ENCODE measurements at places on chromosomes 3 and 15.

GRCh38 chr15:100895721-100896120 is 16.1 kb downstream of the ALDH1A3 start:
- no peak for DNase-seq

GRCh38 chr15:51620122-51620521 is 2.4 kb downstream of the DMXL2 start:
- DNase-seq = no peak

DNA sequence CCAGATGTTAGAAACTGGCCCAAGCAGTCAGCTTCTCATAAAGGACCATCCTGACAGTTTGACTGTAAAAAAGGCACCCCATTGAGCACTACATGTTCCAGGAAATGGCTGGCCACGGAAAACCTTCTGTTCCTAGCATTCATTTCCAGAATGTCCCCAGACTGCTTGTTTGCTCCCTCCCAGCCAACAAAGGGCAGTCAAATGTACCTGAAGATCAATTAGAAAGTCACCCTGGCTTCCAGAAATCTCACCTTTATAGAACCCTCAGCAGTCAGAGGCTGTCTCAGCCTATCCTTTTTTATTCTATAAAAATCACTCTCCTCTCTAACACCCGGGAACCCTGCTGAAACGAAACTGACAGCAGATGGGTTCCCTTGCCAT is 784 bp upstream of the SAMMSON start:
- DNase-seq = peak; percentile 1

GRCh38 chr3:150681057-150681456 is 22.7 kb downstream of the ERICH6 start:
- no peak for DNase-seq

- DNase-seq = no peak
Measured at GRCh38 chr3:51710631-51711351, 3.9 kb downstream of the GRM2 start.

DNA sequence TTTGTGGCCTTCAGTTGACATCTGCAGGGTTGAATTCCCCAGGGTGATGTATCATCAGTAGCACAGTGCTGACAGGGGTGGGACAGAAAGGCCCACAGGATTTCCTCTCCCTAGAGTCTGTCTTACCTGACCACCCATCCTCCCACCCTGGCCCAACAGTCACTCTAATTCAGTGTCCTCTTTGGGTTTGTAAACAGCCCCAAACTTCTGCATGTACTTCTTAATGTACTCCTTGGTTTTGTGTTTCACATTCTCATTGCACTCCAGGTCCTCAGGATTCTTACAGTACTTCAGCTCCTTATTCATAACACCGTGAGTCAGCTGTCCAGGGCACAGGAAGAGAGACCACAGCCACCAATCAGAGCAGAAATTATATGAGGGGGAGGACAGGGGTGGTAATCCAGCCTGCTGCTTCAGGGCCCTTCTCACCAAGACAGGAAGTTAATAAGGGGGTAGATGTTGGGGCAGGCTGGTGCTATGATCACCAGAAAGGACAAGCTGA is 37.5 kb downstream of the NBEAL2 start:
- DNase-seq = peak; percentile 90

DNA sequence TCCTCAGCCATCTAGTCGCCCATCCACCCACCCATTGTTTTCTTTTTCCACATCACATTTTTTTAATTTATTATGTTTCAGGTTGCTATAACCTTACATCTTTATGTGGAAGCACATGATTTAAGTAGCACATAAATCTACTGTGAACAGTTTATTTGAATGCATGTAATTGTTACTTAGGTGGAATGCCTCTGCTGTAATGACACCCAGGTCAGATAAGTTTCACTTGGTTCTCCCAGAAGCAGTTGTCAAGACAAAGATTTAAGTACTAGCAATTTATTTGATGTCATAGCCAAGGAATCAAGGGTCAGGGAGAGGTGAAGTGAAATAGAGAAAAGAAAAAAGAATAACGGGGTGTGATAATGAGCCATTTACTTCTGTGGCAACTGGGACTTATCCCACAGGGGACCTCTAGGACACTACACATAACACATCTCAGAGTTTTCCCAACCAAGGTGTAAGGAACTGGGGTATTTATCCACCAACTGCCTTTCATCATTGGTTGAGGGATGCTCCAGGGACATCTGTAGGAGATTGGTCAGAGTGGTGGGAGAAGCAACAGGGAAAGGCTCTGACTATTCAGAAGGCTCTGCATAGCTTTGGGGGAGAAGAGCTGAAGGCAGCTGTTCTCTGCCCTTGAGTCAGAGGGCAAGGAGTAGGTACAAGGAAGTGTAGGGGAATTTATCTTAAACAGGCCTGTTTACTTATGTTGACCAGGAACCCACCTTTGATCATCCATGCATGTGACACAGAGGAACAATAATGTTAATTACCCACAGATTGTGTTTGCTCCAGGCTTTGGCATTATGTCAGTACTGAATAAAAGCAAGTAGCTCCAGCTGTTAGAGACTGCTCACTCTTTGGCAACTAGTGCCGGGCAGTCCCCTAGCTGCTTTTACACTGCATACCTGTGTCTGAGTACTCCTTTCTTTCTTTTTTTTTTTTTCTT is 94.8 kb downstream of the CD200R1L start:
- no peak for DNase-seq

- peak; percentile 57 for DNase-seq
Measured at GRCh38 chr3:17800232-17800631, 57.8 kb upstream of the TBC1D5 start.

DNA sequence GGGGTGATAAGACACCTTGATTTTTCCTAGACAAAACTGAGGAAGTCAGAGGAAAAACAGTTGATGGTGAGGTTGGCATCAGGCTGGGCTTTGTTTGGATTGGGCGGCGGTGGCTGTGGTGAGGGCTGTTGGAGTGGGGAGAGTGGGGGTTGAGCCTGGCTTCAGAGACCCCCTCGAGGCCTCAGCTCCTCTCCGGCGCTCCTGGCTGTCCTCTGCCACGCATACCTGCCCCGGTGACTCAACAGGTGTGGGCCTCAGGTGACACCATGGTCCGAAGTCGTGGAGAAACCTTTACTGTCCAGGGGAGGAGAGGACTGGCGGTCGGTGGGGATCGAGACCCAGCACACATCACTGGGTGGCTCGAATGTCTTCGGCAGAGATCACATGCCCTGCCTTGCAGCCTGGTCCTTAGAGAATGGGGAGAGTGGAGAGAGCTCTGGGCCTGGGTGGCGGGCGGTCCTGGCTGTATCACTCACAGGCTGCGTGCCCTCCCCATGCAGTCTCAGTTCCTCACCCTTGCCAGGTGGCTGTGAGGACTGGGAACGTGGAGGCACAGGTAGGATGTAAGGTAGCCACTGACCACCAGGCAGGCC is 2.6 kb downstream of the APBA2 start:
- no peak for DNase-seq

- DNase-seq = peak; percentile 40
Measured at GRCh38 chr3:186814100-186814499, 7.8 kb upstream of the RFC4 start.

- no peak for DNase-seq
Measured at GRCh38 chr3:145557405-145557804, 603.6 kb downstream of the PLOD2 start.

- DNase-seq = peak; percentile 90
Measured at GRCh38 chr15:29821416-29822099, 710 bp downstream of the TJP1 start.

- DNase-seq = no peak
Measured at GRCh38 chr3:158210067-158210466, 100.2 kb downstream of the RSRC1 start.

GRCh38 chr3:94481226-94481898 is 418.5 kb downstream of the NSUN3 start:
- DNase-seq = no peak

- no peak for DNase-seq
Measured at GRCh38 chr3:21665444-21666100, 85.4 kb downstream of the ZNF385D start.

DNA sequence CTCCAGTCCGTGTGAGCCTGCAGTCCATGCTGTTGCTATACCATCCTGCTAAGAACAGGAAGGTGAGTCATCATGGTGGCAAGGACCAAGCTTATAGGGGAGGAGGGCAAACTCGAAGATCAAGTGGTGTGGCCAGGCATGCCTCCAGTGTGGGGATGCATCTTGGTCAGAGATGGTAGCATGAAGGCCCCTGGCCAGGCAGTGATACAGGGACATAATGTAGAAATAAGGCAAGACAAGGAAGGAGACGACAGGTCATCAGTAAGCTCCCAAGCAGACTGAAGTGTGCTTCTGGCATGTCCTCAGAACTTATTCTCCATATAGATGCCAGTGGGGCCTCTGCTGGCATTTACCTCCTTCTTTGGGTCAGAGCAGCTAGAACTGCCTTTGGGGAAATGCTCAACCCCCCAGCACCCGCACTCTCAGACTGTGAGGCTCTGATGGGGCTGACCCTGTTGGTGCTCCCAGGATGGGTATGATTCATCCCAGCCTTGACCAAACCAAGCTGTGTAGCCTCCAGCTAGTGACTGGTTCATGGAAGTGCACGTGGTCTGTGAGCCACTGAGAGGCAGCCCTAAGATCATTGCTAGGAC is 52.5 kb upstream of the ATP2B2 start:
- DNase-seq = peak; percentile 83

GRCh38 chr15:86327230-86327865 is 247.7 kb downstream of the AGBL1 start:
- DNase-seq = no peak

DNA sequence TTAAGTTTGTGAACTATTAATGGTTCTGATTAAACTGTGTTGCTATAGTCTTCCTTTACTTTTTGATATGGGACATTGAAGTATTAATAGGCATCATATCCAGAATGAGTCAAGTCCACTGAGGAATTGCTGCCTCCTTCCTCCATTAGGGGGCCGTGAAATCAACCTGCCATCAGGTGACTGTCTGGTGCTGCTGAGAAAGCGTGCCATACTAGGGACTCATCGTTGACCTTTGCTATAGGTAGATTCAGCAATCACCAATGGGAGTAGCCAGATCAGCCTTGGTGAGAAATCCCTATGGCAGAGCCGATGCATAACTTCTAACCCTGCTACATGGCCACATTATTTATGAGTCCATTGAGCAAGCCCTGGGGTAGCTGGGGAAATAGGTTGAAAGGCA is 30.1 kb upstream of the SLC28A2 start:
- no peak for DNase-seq

DNA sequence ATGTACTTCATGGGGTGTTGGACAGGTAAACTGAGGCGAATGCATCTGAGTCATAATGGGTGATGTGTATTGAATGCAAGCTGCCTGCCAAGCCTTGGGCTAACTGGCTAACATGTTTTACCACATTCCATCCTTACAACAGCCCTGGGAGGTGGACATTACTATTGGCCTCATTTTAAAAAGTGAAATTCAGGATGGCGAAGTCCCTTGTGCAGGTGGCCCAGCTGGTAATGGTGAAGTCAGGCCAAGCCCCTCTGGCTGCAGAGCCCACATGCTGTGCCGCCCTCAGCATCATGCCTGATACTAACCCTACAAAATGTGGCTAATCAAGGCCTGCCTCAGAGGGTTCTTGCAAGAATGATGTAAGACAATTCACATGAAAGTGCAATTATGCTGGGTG is 60.0 kb upstream of the CHD2 start:
- no peak for DNase-seq

DNA sequence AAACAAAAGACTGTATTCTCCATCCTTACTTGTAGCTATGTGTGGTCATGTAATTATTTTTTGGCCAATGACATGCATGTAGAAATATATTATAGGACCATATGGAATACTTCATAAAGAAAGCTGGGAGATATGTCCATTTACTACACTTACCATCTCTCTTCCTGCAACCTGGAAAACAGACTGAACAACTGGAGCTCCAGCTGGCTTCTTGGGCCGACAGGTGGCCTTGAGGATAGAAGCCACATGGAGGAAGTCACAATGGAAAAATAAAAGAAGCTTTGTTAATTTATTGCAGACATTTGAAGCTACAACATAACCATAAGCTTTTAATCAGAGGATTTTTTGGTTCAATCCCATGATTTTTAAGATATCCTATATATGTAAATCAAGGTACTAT is 167.9 kb upstream of the CBLB start:
- no peak for DNase-seq

GRCh38 chr3:11770477-11771391 is 76.0 kb downstream of the TAMM41 start:
- DNase-seq = peak; percentile 82

- peak; percentile 85 for DNase-seq
Measured at GRCh38 chr3:64190517-64191515, 34.5 kb downstream of the PRICKLE2 start.

DNA sequence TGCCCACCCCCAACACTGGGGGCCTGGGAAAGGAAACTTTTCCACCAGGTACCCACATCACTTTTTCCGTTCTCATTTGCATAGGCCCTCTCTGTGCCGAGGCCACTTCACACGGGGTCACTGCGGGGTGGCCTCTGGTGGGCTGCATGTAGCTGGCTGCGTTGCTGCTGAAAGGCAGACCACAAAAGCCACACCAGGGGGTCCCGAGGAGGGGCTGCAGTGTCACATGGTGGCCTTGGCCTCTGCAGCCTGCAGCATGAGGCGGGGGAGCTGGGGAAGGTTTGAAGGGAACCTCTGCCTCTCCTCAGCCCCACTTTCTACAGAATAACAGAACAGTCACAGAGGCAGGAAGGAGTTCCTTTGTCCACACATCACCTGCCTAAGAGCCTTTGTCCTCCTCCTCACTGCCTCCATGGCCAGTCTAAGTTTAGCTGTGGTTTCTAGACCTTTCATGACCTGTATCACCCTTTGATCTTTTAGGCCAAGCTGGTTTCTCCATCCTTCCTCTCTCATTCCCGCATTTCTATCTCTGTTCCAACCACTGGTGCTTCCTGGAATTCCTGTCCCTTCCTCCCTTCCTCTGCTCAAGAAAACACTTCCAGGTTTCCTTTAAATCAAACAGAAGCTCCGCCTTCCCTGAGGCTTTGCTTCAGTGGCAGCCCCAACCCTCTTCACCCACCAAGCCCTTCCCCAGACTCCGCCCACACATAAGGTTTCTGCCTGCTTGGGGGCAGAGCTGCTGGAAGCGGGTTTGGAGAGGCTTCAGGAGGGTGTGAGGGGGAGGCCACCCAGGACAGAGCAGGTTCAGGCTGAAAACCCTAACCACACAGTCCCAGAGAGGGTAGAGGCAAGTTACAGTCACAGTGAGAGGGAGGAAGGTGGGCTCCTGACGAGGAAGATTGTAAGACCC is 150.7 kb upstream of the TLE3 start:
- no peak for DNase-seq

DNA sequence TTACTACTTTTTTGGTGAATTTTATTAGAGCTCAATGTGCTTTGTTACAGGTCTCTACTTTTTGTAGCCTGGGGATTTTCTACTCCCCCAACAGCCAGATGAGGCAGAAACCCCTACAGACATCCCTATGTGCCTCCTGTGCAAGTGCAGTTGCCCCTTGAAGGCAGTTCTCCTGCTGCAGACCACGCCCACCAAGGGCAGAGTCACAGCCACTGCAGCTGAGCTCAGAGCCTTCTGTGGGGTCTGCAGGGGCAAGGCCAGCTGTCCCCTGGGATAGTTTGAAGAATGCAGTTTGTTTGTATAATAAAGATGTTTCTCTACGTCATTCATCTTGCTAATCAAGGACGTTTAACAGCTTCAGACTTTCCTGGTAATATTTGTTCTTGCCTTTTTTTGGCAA is 76.8 kb downstream of the NPAP1 start:
- no peak for DNase-seq

DNA sequence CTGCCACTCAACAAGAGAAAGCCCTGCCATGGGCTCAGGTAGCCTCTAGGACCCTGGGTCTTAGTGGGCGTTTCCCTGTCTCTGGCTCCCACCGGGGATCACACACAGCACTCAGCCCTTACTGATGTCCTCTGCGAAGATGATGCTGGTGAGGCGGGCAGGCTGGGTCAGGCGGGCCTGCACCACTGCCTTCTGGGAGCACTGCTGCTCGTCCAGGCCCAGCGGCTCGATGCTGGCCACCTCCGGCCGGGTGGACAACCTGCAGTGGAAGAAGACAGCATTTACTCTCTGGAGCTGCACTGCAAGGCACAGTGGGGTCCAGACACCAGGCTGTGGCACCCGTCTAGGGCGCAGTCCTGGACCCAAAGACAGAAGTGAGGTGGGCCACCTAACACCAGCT is 20.5 kb downstream of the NUP210 start:
- DNase-seq = no peak
